ENCODE measurements at places on chromosomes 6 and 20.

DNA sequence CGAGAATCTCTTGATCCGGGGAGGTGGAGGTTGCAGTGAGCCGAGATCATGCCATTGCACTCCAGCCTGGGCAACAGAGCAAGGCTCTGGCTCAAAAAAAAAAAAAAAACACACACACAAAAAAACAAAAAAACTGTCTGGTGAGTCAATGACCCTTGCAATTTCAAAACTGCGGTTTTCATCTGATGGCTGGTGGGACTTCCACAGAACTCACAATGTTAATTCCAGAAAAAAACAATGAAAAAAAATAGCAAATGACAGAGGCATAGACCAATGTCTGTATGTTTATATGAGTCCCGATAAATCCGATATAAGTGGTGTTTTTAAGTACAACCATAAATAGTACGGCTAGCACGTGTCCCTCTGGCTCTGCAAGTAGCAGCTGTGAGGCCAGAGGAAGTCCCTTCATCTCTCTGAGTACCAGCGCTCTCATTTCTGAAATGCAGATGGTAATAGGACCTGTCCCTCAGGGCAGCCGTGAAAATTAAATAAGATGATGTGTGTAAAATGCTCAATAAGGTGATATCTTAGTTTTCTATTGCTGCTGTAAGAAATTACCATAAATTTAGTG, 21.9 kb upstream of the PTPN1 start:
- DNase-seq = peak; percentile 20

GRCh38 chr20:42493001-42493400, 696.7 kb downstream of the PTPRT start:
- no peak for DNase-seq

- DNase-seq = no peak
Measured at GRCh38 chr6:166465003-166465399, 82.3 kb upstream of the MPC1 start.

- no peak for DNase-seq
Measured at GRCh38 chr20:6605055-6605935, 162.2 kb upstream of the BMP2 start.

DNA sequence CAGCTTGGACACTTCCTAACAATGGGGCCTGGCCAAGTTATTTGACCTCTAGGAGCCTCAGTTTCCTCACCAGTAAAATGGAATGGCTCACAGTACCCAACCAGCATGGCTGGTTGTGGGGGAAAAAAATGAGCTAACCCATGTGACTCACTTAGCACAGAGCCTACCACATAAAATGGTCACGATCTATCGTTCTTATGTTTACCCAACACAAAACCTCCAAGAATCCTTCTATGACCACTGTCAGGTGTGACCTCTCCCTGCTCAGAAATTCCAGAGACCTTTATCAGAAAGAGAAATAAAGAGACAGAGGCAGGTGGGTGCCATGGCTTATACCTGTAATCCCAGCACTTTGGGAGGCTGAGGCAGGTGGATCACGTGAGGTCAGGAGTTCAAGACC, 39.4 kb downstream of the BPIFB1 start:
- DNase-seq = no peak

- DNase-seq = no peak
Measured at GRCh38 chr6:14530385-14530784, 412.8 kb downstream of the CD83 start.

DNA sequence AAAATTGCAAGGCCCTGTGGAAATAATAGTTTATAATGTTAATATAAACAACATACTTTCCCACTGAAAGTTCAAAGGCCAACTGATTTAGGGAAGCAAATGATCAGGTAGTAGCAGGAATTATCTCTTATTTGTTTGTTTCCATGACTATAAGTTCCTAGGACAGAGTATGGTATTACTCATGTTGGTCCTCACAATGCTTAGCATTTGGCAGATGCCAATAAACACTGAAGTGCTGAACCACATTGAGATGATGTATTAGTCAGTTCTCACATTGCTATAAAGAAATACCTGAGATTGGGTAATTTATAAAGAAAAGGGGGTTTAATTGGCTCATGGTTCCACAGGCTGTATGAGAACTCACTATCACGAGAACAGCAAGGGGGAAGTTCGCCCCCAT, 129.6 kb upstream of the NUP153 start:
- no peak for DNase-seq

DNA sequence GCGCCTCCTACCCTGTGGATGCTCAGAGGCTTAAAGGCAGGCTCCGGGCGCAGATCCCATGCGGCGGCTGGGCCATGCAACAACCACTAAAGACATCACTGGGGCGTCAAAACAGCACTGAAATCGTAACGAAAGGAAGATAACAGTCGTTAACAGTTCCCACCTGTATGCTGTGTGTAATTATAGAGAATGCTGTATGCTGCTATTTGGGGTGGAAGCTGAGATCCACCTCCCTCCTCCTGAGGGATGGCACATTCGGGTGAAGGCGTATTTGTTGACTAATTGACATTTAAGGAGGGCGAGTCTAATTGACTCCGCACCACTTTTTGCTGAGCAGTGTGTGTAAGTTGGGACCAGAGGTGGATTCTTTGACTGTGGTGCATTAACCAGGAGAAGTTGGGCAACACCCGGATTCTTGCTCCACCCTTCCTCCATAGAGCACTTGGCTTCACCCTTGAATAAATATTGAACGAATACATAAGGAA, 687 bp downstream of the SLC35A1 start:
- no peak for DNase-seq

GRCh38 chr6:114287461-114287860, 55.4 kb downstream of the HS3ST5 start:
- DNase-seq = no peak

DNA sequence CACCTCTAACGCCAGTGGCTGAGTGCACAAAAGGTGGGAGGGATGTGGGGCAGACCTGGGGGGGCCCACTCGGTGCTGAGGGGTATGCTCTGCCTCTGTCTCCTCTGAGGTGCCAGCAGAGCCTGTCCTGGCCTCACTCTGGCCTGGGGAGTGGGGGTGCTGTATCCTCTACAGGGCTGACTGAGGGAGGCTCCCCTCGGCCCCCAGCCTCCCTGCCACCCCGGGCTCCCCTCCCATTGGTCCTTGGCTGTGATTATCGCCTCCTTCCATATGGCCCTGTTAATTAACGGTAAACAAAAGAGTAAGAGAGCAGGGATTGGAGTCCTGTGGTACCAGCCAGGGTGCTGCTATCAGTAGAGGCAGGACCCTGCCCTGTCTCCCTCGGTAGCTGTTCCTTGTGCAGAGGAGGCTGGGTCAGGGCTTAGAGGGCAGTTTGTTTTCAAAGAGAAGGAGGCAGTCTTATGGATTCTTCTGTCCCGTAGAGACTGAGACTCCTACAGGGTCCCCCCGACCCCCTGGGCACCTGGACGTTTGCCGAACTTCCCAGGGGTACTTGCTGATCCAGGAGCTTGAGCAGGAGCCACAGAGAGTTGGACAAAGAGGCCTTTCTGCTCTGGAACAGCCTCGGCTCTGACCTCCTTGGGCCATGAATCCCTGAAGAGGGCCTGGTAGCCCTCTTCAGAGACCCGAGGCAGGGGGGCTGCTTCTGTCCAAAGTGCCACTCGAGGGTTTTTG, 1.8 kb downstream of the MYT1 start:
- peak; percentile 81 for DNase-seq

GRCh38 chr6:132887204-132887603, 72.8 kb downstream of the RPS12 start:
- no peak for DNase-seq

DNA sequence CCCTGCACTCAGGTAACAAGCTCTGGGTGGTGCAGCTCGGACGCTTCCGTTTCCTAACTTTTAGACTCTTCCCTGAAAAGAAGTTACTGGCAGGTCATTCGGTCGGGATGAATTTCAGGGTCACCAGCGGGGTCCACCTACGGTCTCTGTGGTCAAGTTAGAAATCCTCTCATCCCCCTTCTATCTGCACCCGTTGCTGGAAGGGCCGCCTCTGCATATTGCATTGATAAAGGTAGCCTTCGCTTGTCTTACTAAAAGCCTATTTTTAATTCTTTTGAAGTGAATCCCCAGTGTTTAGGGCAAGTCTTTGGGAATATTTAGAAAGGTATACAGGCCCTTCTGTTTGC, 47.3 kb downstream of the LRRN4 start:
- peak; percentile 38 for DNase-seq

DNA sequence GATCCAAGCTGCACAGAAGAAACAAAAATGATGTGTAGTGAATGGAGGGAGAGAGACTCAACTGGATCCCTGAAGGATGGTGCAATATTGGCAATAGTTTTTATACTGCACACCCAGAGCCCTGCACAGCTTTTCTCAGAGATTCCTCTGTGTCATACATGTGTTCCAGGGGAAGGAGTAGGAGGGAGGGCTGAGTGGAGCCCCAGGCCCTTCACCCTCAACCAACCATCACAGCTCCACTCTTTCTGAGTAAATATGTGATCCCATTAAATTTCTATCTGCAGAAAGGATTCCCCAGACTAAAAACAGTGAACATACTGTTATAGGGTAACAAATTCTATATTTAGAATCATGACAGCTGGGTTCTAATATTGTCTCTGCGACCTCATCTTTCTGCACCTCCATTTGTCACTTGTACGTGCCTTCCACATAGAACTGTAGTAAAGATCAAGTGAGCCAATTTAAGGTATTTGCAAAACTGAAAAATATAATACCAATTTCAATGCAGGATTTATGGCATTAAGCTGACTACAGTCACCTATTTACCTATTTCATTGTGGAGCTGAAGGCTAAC, 421.4 kb upstream of the NRSN1 start:
- no peak for DNase-seq

DNA sequence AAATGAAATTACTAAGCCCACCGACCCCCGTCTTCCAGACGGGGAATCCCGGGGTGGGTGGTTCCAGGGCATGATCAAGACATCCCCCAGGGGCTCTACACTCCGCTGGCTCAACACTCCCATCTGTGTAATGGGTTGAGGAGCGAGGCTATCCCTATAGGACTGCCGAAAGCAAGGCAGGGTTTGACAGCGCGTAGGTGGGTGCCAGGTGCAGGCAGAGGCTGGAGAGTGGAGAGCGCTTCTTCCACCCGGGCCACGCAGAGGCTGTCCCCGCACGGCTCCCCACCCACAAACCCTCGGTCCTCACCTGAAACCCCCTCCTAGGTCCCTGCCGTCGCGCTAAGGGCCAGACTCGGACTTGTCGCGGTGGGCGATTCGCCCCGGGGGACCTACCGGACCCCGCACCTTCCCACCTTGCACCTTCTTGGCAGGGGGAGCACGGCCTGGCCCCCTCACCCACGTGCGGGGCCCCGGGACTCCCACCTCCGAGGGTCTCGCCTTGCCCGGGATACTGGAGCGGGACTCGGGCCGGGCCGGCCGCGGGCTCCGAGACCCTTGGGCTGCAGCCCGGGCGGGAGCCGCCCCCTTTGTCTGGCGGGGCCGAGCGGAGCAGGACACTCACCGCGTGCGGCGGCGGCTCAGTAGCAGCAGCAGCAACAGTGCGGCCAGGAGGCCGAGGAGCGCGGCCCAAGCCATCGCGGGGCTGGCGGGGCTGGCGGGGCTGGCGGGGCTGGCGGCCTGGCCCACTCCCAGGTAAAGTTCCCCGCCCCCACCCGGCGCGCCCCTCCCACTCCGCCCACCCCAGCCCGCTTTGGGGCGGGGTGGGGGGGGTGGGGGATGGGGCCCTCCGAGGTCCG, at the start of gene PTGIS:
Gene PTGIS, minus strand, starts transcription at position 717 of the 857 bp plus-strand sequence. Its CDS starts 21 bp downstream, at position 696.
- no peak for DNase-seq

- DNase-seq = no peak
Measured at GRCh38 chr20:62698231-62698630, 10.4 kb upstream of the NTSR1 start.

DNA sequence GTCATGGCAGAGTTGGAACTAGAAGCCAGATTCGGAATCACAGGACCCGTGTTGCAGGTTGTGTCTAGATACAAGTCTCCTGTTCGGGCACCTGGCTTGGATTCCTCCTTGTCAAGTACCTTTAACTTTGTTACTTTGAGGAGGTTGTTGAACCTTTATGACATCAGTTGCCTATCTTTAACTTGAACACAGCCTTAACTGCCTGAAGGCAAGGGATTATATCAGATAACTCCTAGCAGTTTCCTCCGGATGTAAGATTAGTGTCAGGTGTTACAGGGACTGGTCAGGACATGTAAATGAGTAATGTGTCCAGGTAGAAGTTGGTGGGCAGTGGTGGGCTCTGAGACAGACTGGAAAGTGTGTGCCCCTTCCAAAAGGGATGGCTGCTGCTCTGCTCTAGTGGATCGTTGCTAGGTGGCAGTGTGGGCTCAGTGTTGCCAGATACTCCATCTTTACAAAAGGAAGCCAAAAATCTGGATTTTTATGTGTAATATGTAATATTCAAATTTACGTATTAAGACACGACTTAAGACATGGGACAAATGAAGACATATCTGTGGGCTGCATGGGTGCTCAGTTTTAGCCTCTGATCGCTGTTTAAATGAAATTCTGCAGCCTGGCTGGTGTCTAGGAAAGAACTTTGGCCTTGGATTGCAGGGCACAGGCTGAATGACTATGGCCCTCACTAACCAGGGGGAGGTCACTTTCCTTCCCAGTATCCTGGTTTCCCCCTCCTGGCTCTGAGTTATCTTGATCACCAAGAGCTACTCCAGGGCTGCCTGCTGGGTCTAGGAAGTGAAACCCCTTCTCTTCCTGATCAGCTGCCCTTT, 27.1 kb downstream of the CHMP4B start:
- no peak for DNase-seq
